ENCODE measurements at places on chromosomes 4 and X.

- peaks cover 23% of the 10 kb centered on the region for H3K4me1 ChIP-seq
- H3K27ac ChIP-seq = peak overlapping the region; percentile 81
- DNase-seq = no peak
- no peaks in the 10 kb centered on the region for H3K36me3 ChIP-seq
Observed at GRCh38 chrX:134572816-134573682, 85.2 kb downstream of the PLAC1 start.

DNA sequence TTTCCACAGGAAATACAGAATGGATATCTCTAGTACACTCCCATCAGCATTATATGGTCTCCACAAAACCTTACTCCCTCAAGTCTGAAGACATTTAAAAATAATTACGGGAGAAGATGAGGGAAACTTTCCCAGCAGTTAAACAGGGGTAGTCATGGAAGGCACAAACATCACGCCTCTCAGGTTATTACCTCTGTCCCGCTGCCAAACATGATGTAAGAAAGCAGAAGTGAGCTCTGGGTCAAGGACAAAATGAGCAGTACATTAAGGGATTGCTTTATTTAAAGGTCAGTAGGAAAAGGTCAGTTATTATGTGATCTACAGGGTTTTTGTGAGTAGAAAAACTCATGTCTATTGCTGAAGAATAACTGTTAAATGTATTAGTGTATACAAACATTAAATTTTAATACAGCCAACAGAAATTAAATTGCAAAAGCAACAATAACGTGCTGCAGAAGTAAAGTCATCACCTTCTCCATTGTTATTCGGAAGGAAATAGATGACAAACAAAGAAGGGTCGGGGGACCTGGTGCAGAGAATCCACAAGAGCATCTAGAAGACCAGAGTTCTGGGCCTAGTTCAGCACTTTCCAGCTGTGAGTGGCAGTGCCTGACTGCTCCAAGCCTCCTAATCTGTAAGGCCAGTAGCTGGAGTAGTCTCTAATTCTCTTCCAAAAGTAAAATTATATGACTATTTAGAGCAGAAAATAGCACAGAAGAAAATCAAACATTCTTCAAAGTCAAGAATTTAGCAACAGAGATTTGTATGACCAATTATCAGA is 171.2 kb downstream of the PPP3CA start:
- no peak for DNase-seq
- H3K27me3 ChIP-seq = no peaks in the 10 kb centered on the region
- no peaks in the 10 kb centered on the region for H3K36me3 ChIP-seq
- no peak overlapping the region for H3K27ac ChIP-seq
- H3K4me3 ChIP-seq = no peak overlapping the region

DNA sequence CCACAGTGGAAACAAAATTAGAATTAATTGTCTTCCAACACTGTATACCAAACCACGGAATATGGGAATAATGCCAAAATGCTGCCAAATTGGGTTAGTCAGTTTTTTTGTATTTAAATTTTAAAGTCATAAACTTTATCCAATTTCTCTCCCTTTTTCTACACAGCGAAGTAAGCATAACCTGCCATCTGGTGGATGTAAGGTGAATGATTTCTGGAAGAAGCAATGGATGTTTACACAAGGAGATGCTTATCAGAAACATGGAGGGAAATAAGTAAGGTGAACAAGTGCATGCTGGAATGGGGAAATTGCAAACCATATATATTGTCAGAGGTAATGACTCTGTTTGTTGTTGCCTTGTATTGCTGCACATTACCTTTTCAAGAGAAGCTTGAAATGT is 691.9 kb downstream of the TECRL start:
- H3K4me3 ChIP-seq = no peak overlapping the region
- no peaks in the 10 kb centered on the region for H3K36me3 ChIP-seq
- no peak for DNase-seq
- no peak overlapping the region for H3K27ac ChIP-seq
- H3K27me3 ChIP-seq = no peaks in the 10 kb centered on the region

- no peak overlapping the region for H3K4me3 ChIP-seq
- no peak overlapping the region for H3K27ac ChIP-seq
- DNase-seq = no peak
- no peaks in the 10 kb centered on the region for H3K36me3 ChIP-seq
- H3K27me3 ChIP-seq = no peaks in the 10 kb centered on the region
- H3K4me1 ChIP-seq = no peaks in the 10 kb centered on the region
Observed at GRCh38 chr4:73401412-73401811, 2.7 kb upstream of the ALB start.

GRCh38 chr4:21893136-21893535 is 55.4 kb downstream of the KCNIP4 start:
- H3K27me3 ChIP-seq = no peaks in the 10 kb centered on the region
- no peaks in the 10 kb centered on the region for H3K4me1 ChIP-seq
- H3K36me3 ChIP-seq = no peaks in the 10 kb centered on the region
- no peak for DNase-seq
- no peak overlapping the region for H3K27ac ChIP-seq
